ENCODE measurements at places on chromosomes 2 and 18.

- DNase-seq: peak; percentile 23
Measured at GRCh38 chr18:34795070-34795732, 85.1 kb downstream of the DTNA start.

DNA sequence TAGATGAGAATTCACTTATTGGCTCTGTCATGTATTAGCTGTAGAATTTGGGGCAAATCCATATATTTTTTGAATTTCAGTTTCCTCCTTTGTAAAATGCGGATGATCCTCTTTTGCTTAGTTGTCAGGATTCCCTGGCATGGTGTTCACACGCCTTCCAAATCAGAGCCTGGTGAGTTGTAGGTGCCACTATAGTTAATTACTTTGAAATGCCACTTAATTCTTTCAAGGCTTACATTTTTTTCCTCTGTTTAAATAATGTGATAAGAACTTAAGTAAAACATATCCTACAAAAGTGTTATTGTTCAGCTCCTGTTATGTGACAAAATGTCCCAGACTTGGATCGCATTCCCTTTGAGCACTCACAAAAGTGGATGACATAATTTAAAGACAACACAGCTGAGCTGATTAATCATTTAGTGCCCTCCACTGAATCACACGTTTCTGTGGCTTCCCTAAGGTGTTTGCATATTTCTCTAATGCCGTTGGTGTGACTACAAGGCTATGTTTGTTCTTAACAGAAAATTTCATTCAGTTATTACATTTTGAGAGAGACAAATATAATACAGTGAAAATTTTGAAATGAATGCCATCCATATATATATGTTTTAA, 471.2 kb upstream of the CHST9 start:
- DNase-seq: no peak

GRCh38 chr18:32048507-32049091, 30.0 kb downstream of the RNF125 start:
- peak; percentile 55 for DNase-seq

- DNase-seq: no peak
Measured at GRCh38 chr2:185668710-185669109, 69.9 kb upstream of the FSIP2 start.

DNA sequence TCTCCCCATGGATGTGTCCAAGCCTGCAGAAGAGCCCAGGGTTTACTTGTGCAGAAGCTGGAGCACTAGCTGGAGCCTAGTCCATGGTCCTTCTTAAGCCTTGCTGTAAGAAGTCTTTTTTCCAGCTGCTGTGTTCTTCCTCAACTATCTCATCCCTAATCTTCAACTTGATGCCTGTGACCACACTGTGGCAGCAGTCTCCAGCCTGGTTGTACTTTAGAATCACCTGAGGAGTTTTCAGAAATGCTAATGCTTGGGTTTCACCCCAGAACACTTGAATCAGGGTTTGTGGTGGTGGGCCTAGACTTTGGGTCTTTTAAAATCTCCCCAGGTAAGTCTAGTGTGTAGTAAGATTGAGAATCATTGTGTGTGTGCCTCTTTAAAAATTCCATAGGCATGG, 173.6 kb downstream of the ADCYAP1 start:
- DNase-seq: no peak

DNA sequence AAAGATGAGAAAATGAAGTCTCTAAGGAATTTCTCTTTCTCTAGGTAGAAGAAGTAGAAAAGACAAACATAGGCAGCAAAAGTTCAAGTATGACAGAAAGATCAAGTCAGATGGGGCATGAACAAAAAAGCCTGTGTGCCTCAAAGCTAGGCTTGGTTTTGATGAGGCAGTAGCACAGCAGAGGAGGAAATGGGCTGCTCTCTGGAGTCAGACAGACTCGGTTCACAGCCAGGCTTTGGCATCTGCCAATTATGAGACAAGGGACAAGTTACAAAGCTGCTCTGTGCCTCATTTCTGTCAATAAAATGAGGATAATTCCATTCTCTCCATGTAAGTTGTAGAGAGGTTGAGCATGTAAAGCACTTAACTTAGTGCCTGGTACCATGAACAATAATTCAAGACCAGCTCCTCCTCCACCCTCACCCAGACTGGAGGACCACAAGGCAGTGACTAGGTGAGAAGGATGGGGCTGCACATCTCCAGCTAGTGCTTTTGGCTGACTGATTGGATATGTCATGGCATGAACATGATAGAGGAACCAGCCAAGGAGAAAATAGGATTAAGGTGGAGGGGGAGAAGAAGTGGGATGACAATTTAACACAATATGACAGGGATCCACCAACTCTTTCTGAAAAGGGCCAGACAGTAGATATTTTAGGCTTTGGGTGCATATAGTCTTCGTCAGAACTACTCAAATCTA, 84.6 kb downstream of the TMEM163 start:
- no peak for DNase-seq

GRCh38 chr18:61975526-61976326, 82.9 kb upstream of the RNF152 start:
- no peak for DNase-seq

DNA sequence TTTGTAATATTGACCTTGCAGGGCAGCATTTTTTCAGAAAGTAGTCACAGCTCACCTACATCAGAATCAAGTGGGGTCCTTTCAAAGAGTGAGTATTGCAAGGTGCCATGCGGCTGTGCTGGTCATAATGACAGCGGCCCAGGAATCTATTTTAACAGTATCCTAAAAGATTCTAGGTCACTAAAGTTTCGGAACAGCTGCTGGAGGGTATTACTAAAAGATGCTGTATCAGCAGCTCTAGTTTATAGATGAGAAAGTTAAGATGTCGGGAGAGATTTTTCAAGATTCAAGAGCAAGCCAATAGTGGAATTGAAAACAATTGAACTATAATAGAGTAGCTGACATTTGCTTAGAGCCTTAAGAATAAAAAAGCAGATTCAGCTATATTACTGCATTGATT, 336.0 kb downstream of the SLC8A1 start:
- DNase-seq: no peak

DNA sequence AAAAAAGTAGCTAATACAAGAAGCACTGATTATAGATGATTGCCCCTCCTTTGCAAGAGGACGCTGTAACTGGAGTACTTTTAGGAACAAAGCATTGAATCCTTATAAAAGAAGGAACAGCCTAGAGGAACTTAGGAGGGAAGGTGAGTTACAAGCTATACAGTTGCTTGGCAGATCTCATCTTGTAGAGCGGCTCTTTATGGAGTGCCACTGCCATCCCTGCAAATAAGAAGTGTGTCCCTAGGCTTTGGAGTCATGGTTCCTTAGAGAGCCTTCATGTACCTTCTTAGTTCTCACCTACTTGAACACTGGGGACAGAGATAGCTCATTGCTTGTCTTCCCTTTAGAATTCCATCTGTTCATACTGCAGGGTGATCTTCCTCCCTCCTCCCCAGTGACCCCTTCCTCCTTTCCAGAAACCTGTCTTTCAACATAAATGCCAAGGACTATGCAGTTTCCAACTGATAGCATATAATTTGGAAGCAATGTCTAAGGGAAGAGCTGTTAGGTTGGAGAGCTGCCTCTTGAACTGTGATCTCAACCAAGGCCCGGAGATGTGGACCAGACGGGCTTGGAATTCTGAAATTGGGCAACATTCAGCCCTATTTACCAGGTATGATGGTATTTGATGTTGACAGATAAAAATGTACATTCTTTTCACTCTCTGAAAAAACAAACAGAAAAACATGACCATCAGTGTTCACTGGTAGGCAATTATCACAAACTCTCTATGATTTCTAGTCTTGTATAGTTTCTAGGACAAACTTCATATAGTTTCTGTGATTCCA, 7.5 kb downstream of the FMNL2 start:
- DNase-seq: no peak

- no peak for DNase-seq
Measured at GRCh38 chr18:71115261-71115660, 826.4 kb downstream of the SOCS6 start.

DNA sequence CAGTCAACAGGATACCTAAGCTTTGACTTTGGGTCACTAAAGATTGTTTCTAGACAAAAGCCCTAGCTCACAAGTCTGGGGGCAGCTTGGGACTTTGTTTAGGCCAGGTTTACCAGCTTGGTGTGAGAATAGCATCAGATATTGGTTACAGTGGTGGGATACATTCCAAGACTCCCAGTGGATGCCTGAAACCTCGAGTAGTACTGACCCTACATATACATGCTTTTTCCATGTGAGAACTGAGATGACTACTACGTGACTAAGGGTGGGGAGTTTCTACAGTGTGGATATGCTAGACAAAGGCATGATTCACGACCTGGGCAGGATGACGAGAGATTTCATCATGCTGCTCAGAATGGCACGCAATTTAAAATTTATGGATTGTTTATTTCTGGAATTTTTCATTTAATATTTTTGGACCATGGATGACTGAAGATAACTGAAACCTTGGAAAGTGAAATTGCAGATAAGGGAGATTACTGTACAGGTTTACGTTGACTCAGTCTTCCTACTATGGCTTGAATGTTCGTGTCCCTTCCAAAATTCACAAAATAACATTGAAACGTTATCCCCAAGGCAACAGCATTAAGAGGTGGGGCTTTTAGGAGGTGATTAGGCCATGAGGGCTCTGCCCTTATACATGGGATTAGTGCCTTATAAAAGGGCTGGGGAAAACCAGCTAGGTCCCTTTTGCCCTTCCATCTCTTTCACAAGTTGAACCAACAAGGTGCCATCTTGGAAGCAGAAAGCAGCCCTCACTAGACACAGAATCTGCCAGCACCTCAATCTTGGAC, 50.2 kb upstream of the CTAGE1 start:
- DNase-seq: no peak

DNA sequence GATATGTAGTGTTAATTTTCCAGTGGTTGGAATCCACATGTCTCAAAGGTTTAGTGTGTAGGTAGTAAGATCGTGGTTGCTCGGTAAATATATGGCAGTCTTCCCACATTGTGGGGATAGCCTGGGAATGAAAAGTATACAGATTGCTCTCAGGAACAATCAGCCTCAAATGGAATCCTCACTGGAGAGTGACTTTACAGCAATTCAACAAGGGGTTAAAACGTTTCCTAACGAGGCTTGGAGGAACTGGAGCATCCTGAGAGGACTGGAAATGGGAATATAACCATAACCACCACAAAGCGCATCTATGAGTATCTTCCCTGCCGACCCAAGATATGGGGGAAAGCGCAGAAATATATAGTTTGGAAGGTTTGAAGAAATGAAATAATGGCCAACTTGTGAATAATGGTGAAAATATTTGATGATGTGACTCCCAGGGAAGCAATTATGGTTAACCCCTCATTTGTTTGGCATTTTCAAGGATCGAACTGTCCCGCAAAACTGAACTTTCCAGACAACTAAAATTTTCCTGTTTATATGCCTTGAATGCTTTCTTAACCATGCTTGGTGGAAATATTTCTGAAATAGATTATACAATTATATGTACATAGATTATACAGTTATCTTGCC, 100.7 kb upstream of the FOSL2 start:
- no peak for DNase-seq

GRCh38 chr2:200042102-200042735, 86.8 kb downstream of the MAIP1 start:
- DNase-seq: no peak

GRCh38 chr2:238843476-238843875, 4.4 kb upstream of the TWIST2 start:
- DNase-seq: no peak

GRCh38 chr2:134224005-134224404, 29.9 kb upstream of the MGAT5 start:
- DNase-seq: no peak

GRCh38 chr2:168114040-168114439, 133.4 kb downstream of the STK39 start:
- no peak for DNase-seq

DNA sequence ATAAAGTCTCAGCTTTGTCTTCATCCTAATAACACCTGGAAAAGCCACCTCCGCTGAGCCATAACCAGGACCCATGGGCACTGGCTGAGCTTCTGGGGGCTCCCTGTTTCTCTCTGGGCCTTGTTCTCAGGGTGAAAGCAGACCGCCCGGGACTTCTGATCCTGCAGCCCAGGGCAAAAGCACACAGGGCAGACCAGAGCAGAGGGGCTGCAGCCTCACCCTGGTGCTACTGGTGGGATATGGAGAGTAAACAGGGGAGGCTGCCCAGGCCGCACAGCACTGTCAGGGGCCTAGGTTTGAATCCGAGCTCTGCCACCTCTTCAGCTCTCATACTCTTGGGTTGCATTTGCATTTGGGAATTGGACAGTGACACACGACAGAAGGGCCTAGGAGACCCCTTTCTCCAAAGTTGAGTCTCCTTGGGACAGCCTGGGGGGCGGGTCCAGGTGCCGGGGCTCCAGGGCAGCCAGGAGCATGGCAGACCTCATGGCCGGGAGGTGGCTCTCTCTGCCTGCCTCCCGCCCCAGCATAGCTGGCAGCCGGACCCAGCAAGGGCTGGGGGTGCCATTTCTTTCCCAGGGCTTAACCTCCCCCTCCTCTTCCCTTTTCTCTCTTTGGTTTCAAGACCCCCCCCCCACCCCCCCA, 164.9 kb downstream of the INHBB start:
- no peak for DNase-seq

GRCh38 chr18:4765401-4765800, 310.3 kb upstream of the DLGAP1 start:
- DNase-seq: no peak

GRCh38 chr2:102184568-102184967, 2.3 kb upstream of the IL1RL2 start:
- DNase-seq: no peak

DNA sequence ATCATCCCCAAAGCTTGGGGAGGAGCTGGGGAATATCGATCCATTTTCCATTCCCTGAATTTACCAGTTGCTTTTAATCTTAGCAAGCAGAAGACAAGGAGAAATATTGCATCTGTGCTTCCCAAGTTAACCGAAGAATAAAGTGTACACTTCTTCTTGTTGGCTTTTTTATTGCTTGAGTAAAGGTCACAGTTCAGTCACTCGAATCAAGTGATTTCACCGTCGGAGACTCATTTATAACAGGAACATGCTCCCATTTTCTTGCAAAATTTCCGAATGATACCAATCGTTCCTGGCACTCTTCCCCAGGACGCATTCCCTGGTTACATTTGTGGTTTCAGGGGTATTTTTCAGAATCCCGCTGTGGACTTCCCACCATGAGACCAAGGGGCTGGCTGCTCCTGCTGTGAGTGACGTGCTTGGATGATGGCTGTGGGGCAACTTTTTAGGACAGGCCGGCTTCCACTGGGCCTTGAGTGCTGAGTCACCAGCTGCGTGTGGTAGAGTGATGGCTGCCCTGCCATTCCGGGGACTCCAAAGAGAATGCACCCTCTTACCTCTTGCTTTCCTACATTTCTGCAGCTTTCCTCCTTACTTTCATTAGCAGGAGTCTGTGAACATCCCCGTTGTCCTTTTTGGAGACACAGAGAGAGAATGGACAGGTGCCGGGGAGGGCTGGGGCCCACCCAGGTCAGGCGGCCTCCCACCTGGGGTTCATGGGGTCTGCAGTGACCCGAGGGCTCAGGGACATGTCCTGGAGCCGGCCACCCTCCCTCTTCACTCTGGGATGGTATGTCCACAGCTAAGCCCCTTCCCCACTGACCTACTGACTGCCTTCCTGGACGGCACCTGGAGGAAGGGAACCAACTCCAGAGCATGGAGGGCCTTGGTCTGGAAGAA, 60.7 kb upstream of the HDAC4 start:
- no peak for DNase-seq

DNA sequence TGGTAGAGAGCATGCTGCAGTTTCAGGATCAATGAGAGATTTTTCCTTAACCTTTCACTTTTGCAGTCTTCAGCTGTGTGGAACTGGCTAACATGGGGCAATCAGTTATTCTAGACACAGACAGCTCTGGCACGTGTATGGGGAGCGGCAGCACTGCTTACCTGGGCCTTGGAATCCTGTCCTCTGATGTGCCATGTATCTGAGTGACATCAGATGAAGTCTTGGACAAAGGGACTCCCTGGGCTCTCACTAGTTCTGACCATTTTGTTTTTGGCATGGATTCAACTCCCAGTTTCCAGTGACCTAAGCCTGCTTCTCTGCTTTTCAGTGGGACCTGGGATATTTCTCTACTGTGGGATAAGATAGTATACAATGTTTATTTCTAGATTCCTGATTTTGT, 54.3 kb downstream of the RNF144A start:
- DNase-seq: no peak
